Stimulated activated CD4-positive, alpha-beta T cell treated with anti-CD3 and anti-CD28 coated beads, Interleukin-12 subunit alpha, Interleukin-12 subunit beta, amount 100 ng/mL, for 4 hours (primary cell): ENCODE measurements at places on chromosomes 4 and X.

- DNase-seq = peak; percentile 11
Measured at GRCh38 chr4:109434007-109434971, 674 bp downstream of the SEC24B start.

DNA sequence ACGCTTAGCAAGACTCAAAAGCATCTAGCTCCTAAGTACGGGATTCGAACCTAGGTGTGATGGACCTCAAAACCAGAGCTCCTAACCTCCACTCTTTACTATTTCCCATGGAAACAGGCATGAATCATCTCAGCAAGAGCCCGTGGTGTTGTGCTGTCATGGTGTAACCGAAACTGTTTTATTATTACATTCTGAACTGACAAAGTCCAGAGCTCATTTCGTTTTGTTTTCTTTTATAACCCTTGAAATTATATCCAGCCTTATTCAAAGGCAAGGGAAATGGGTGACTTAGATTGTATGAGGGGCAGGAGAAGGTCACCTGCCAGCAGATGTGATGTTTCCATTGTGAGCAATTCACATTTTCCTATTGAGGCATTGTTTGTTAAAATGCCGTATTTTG is 301.1 kb downstream of the FRMPD4 start:
- no peak for DNase-seq

GRCh38 chrX:5646818-5647217 is 581.8 kb downstream of the NLGN4X start:
- DNase-seq = no peak

DNA sequence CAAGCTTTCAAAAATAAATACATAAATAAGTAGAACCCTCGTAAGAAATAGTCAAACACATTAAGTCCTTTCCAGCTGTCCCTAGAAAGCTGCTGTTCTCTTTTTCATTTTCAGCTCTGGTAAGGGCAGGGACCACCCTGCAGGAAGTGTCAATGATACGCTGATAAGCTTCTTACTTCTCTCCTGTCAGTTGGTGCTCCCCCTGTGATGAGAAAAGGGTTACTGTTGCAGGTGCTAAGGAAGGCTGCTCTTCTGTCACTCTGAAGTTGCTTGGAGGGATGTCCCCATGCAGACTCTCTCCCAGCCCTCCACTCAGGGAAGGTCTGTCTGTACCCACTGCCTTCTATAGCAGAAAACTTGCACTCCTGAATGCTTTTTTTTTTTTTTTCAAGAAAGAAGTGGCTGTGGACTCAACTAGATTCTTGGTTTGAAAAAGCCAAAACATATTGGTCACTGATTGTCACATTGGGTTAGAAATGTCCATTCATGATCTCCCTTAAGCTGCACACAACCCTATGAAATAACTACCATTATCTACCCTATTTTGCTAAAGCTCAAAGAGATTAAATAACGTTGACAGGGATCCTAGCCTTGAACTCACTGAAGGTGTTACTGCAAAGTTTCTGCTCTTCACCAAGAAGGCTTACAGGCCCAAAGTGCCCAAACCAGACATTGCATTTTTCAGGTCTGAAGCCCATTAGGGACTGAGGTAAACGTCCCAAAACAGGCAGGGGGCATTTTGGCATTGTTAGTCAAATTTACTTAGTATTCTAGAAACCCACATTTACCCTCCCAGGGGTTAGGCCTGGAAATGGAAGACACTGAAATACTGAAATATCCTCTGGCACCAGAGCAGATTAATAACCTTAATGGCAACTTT is 1.2 kb downstream of the CXCL3 start:
- no peak for DNase-seq

GRCh38 chrX:106619797-106620196 is 8.0 kb downstream of the RADX start:
- no peak for DNase-seq

DNA sequence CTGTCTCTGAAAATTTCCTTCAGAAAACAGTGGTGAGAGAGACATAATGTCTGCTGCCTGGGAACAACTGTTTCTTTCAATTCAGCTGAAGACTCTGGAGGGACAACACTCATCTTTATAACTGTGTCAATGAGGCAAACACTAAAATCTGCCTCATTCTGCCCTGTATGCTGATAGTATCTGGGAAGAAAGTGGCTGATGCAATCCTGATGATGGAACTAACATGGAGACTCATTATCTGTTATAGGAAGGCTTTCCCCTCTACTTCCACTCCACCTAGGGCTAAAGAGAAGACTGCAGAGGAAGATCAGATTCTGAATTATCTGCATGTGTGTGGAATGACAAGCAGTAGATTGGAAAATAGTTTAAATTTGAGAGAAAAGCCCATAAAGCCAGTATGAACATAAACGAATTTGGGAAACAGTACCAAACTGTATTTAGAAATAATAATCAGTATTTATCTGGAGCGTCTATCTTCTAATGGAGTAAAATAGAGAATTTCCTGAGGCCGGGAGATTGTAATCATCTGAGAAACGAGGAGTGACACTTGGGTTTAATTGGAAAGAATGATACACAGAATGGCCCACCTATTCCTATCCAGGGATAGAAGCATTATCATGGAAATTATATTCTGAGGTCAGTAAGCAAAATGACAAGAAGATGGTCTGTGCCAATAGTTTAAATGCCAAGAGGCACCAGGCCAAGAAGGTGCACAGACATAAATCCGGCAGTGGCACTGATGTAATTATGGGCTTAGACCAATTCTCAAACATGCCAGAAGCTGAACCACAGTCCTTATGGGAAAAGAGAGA is 85.4 kb downstream of the SHISA3 start:
- DNase-seq = no peak

DNA sequence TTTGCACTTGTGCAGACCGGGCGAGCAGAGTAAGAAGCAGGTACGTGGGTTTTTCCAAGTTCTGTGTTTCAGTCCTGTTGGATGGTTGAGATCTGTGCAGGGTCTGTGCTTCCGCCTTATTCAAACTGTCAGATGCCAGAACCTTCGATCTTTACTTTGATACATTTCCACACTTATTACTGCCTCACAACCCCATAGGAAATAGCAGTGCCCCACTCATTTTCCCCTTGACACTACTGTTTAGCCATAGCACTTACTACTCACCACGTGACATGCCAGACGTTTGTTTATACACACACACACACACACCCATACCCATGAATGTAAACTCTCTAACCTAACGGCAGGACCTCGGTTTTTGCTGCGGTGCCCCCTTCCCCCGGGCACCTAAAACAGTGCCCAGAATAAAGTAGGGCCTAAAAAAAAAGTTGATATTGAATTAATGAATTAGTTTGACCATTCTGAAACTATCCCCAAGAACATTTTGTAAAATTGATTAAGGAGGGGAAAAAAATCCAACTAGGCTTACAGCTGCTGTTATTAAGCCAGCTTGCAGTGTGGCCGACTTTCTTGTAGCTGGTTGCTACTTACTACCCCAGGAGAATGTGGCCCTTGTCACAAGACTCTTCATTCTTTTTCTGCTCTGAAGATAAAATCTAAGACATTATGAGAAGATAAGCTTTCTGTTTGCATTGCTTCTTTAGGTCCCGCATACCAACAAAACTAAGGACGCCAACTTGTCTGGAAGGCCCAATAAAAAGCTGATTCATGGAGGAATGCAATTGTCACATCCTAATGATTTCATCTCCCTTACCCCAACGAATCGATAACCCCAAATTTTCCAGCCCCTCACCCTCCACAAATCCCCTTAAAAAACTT is 704 bp upstream of the SEPSECS start:
- no peak for DNase-seq

DNA sequence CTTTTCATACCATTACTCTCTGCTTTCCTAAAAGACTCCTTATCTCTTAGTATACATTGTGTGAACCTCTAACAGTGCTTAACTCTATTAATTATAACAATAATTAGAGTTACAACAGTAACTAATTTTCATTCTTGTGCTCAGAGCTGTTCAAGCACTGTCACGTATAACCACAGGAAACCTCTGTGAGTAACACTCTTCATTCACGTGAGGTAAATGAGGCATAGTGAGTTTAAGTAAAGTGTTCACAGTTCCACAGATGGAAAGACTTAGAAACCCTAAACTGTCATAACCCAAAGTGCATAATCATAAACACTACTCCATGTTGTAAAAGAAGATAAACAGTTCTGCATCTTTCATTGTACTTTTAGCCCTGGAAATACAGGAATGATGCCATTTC is 222.4 kb downstream of the CCSER1 start:
- DNase-seq = no peak

- DNase-seq = no peak
Measured at GRCh38 chrX:129785160-129785947, 5.6 kb downstream of the SASH3 start.

DNA sequence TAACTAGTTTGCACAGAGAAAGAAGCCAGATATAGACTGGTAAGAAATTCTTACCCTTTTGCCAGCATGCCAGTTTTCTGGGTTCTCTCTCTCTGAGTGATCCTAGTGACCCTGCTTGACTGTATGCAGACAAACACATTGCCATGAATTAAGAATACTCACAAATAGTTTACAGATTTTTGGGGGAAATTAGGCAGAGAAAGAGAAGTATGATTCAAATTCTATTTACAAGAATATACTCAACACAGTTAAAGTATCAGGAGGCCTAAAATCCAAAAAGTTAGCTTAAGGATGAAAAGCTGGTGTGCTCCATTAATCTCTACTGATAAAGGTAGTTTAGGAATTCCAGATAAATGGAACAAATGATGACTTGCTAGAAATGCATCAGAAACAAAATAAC is 18.4 kb downstream of the MOB1B start:
- DNase-seq = no peak

GRCh38 chrX:26442340-26442739 is 226.4 kb downstream of the MAGEB5 start:
- DNase-seq = no peak

GRCh38 chrX:16114611-16115010 is 8.8 kb upstream of the GRPR start:
- no peak for DNase-seq

- no peak for DNase-seq
Measured at GRCh38 chr4:186845137-186845842, 121.6 kb upstream of the FAT1 start.
